Caco-2 (cell line): ENCODE measurements at places on chromosomes 5 and 9. TPM values are rescaled to one million over a fixed set of nuclear protein-coding genes. Genes with fewer than 3 reads are reported as not detected.

- no peak for DNase-seq
Observed at GRCh38 chr5:101206534-101206933, 303.5 kb upstream of the ST8SIA4 start.

- no peak for DNase-seq
Observed at GRCh38 chr5:31754741-31755675, 116.1 kb downstream of the PDZD2 start.

GRCh38 chr5:124825250-124825982 is 79.0 kb upstream of the ZNF608 start:
- DNase-seq = no peak

DNA sequence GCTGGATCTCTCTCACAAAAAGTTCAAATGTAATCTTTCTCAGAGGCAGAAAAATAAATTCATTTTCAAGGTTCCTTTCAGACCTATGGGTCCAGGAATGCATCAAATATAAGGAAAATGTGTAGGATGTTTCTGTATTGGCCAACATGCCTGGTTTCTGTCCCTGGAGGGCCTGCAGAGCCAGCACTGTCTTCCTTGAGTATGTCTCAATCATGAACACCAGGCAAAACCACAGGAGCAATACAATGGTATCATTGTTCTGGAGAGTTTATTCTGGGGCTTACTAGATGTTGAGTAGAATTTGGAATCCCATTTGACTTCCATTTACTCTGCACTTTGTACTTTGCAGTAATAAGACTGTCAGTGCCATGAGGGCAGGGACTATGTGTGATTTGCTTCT is 23.5 kb downstream of the INSYN2B start:
- DNase-seq = no peak

GPR150 gene
- total RNA-seq = 0.21 and 0.27 TPM in 2 replicates

GRCh38 chr5:98308231-98308630 is 465.2 kb upstream of the RGMB start:
- no peak for DNase-seq
